ENCODE measurements at places on chromosomes 2 and 18. TPM values are rescaled to one million over a fixed set of nuclear protein-coding genes. Genes with fewer than 3 reads are reported as not detected.

DNA sequence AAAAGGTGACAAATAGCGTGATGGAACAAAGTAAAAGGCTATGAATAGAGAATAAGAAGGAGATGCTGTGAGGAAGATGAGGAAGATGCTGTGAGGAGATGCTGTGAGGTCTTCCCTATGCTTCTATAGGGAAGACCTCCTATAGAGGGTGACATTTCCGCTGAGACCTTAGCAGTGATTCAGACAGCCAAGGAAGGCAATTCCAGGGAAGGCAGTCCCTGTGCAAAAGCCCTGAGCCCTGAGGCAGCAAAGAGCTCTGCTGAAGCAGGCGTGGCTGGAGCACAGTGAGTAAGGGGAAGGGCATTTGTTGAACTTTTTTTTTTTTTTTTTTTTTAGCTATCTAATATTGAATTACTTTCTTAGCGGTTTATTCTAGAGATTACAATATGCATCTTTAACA is 142.7 kb upstream of the FOSL2 start:
- H3K27ac ChIP-seq = no peak overlapping the region
- no peak for DNase-seq
- peaks cover 14% of the 10 kb centered on the region for H3K4me1 ChIP-seq
- H3K36me3 ChIP-seq = no peaks in the 10 kb centered on the region

ALPG gene
- not detected for total RNA-seq

AKAIN1 gene
- total RNA-seq = not detected

DNA sequence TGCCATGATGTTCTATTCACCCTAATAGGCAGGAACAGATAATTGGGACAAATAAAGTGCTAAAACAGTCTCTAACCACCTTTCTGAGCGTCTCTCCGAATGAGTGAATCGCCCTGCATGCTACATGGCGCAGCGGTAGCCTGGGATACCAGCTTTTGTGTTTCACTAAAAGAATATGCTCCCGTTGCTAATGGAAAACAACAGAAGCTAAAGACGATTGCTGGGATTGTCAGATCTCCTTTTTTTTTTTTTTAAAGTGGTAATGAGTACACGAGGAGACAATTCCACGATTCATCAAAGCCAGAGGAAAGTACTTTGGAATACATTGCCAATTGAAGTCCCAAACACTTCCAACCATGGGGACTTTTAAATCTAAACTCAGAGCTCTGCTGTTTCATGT is 1815.3 kb upstream of the CELF4 start:
- no peak overlapping the region for H3K4me3 ChIP-seq
- H3K27ac ChIP-seq = no peak overlapping the region
- H3K36me3 ChIP-seq = no peaks in the 10 kb centered on the region
- no peaks in the 10 kb centered on the region for H3K27me3 ChIP-seq

SIX2 gene
- total RNA-seq = not detected

GRCh38 chr2:160859096-160859495 is 301.1 kb upstream of the TANK start:
- H3K27ac ChIP-seq = no peak overlapping the region
- no peaks in the 10 kb centered on the region for H3K27me3 ChIP-seq
- H3K4me3 ChIP-seq = no peak overlapping the region
- H3K4me1 ChIP-seq = no peaks in the 10 kb centered on the region
- no peaks in the 10 kb centered on the region for H3K36me3 ChIP-seq

FBXO15 gene
- 0.32 TPM for total RNA-seq

RRM2 gene
- total RNA-seq = 65.1 TPM

MAP3K19 gene
- total RNA-seq = not detected

IL18R1 gene
- total RNA-seq = 2.3 TPM
